Endodermal cell (in vitro differentiated cells): ENCODE measurements at places on chromosomes 5 and 9.

DNA sequence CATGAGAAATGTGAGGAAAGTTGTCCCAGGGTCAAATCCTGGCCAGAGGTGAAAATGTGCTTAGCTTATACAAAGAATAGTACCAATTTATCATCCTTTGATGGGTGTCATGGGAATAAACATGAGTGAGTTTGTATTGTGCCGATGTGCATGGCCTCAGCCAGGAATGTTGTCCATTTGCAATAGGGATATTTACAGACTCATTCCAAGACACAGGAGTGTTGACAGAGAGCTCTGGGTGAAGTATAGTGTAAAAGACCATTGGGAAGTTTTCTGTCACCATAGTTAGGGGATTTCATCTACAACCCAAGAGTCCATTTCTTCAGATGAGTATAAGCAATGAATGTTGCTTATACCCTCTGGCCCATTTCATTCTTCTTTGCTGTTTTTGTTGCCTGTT is 160.1 kb downstream of the DMAC1 start:
- no peaks in the 10 kb centered on the region for H3K4me1 ChIP-seq
- no peak overlapping the region for H3K4me3 ChIP-seq
- no peak overlapping the region for H3K27ac ChIP-seq
- H3K36me3 ChIP-seq = no peaks in the 10 kb centered on the region

GRCh38 chr9:128625391-128626146 is 31.1 kb downstream of the DYNC2I2 start:
- no peaks in the 10 kb centered on the region for H3K27me3 ChIP-seq
- H3K36me3 ChIP-seq = peaks cover 90% of the 10 kb centered on the region
- DNase-seq = peak; percentile 44
- no peak overlapping the region for H3K4me3 ChIP-seq
- H3K4me1 ChIP-seq = no peaks in the 10 kb centered on the region

DNA sequence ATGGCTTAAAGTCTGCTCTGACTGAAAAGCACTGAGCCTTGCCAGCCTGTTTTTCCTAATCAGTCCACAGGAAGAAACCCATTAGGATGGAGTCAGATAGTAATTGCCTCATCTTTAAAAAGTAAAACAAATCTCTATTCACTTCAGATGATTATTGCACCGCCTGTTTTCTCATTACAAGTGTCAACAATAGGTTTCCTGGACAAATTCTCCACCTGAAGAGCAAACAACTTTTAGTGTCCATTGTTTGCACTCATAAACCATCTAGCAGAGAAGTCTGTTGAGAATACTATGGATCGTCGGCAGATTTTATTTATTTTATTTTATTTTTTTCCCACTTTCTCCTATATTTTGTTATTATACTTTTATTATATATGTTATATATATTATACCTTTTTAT is 20.3 kb downstream of the C5orf63 start:
- no peaks in the 10 kb centered on the region for H3K4me1 ChIP-seq
- H3K36me3 ChIP-seq = no peaks in the 10 kb centered on the region
- DNase-seq = no peak
- no peak overlapping the region for H3K4me3 ChIP-seq
- H3K27ac ChIP-seq = no peak overlapping the region

DNA sequence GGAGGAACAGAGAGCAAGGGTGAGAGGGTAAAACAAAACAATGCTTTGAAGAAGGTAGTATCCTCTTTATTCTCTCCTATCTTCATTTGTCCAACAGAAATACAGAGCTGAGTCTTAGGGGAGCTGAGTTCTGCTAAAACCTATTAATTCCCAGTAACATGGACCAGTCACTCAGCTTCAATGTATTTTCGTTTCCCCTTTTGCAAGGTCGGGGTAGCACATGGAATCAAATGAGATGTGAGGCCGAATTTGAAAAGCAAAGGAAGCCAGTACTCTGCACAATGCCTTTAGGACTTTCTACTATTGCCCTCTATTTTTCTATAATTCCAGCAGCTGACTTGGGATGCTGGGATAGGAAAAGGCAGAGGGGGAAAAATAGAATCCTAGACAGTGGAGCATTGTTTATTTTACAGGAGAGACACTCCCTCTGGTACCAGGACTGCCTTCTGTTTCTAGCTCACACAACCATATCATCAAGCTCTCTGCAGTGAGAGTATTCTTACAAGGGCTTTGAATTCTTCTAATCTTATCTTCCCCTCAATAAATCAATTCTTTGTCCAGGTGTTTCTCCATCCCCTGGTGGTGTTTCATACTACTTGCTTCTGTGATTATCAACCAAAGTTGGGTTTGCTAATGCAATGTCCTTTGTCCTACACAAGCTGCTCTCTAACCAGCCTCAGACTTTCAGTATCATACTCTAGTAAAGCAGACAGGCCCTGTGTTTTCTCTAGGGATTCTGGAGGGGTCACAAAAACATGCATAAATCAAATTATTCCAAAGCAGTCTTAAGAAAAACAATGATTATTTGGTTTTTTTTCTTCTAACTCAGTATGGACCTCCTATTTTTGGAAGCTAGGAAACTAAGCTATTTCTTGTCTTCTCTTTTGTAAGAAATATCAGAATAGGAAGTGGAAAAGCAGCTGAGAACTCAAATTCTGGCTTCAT is 341.5 kb downstream of the OSTF1 start:
- no peaks in the 10 kb centered on the region for H3K27me3 ChIP-seq
- peaks cover 4% of the 10 kb centered on the region for H3K4me1 ChIP-seq
- H3K27ac ChIP-seq = no peak overlapping the region
- no peaks in the 10 kb centered on the region for H3K36me3 ChIP-seq

DNA sequence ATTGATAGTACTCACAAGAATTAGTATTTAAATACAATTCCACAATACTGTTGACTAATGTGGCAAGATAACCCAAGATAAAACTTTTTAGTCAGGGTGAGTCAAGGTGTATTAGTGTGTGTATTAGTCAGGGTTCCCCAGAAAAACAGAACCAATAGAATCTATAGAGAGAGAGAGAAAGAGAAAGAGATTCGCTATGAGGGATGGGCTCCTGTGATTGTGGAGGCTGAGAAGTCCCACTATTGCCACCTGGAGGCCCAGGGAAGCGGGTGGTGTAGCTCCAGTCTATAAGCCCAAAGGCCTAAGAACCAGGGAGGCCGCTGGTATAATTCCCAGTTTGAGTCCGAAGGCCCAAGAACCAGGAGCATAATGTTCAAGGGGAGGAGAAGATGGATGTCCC is 10.0 kb upstream of the SHISAL2B start:
- no peaks in the 10 kb centered on the region for H3K4me1 ChIP-seq
- H3K36me3 ChIP-seq = no peaks in the 10 kb centered on the region
- DNase-seq = peak; percentile 74
- no peak overlapping the region for H3K27ac ChIP-seq

- H3K4me3 ChIP-seq = no peak overlapping the region
- H3K36me3 ChIP-seq = no peaks in the 10 kb centered on the region
- peaks cover 27% of the 10 kb centered on the region for H3K27me3 ChIP-seq
- H3K4me1 ChIP-seq = peaks cover 6% of the 10 kb centered on the region
These were observed 2.2 kb upstream of the ADGRD2 start for GRCh38 chr9:124448019-124448418.

DNA sequence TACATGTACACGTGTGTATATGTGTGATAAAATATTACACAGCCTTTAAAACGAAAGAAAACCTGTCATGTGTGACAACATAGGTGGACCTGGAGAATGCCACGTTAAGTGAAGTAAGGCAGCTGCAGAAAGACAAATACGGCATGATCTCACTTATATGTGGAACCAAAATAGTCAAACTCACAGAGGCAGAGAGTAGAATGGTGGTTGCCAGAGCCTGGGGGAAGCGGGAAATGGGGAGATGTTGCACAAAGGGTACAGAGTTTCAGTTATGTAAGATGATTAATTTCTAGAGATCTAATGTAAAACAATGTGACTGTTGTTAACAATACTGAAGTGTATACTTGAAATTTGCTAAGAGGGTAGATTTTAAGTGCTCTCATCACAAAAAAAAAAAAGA is 34.8 kb downstream of the ADAMTS12 start:
- no peaks in the 10 kb centered on the region for H3K36me3 ChIP-seq
- no peaks in the 10 kb centered on the region for H3K27me3 ChIP-seq
- no peak overlapping the region for H3K27ac ChIP-seq
- no peak overlapping the region for H3K4me3 ChIP-seq
- H3K4me1 ChIP-seq = peaks cover 27% of the 10 kb centered on the region

DNA sequence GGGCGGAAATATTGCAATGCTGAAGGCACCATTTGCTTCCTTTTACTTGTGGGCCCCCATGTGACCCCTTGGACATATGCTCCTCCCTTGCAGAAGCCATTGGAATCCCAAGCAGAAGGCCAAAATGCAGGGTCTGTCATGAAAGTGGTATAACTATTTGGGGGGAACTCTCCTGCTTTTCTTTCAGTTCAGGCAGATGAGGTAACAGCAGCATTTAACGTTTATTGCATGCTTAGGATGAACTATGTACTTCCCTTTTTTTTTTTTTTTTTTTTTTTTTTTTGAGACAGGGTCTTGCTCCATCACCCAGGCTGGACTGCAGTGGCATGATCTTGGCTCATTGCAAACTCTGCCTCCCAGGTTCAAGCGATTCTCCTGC is 7.8 kb downstream of the FOXI1 start:
- H3K36me3 ChIP-seq = no peaks in the 10 kb centered on the region
- no peaks in the 10 kb centered on the region for H3K27me3 ChIP-seq
- H3K4me1 ChIP-seq = peaks cover 12% of the 10 kb centered on the region
- no peak overlapping the region for H3K4me3 ChIP-seq

DNA sequence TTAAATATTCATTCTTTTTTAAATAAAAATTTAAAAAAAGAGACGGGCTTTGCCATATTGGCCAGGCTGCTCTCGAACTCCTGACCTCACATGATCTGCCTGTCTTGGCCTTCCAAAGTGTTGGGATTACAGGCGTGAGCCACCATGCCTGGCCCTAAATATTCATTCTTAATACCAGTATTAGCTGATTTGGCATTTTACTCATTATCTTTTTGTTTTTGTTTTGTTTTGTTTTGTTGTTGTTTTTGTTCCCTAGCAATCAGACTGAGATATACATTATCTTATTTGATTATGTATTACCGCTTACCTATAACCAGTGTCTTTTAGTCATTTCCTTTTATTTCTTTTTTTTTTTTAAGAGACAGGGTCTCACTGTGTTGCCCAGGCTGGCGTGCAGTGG is 37.9 kb downstream of the RNF44 start:
- no peak for DNase-seq
- H3K4me1 ChIP-seq = no peaks in the 10 kb centered on the region
- no peaks in the 10 kb centered on the region for H3K27me3 ChIP-seq
- H3K27ac ChIP-seq = no peak overlapping the region

DNA sequence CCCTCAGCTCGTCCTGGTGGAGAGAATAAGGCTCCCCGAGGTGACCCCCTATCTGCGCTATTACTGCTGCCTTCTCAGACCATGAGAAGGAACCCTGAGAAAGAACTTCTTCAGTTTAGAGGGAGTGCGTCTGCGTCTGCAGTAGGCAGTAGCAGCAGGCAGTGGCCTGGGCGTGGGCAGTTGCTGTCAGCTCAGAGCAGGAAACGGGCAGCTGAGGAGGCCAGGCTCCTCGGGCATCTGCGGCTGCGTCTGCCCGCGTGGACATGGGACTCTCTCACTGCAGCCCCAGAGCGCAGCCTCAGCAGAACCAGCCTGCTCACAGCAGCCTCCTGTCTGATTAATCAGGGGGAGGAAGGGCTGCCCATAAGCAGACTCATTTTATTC is 49.8 kb upstream of the FCN1 start:
- H3K27me3 ChIP-seq = no peaks in the 10 kb centered on the region
- H3K4me3 ChIP-seq = no peak overlapping the region
- H3K36me3 ChIP-seq = no peaks in the 10 kb centered on the region
- DNase-seq = peak; percentile 37
- no peak overlapping the region for H3K27ac ChIP-seq

DNA sequence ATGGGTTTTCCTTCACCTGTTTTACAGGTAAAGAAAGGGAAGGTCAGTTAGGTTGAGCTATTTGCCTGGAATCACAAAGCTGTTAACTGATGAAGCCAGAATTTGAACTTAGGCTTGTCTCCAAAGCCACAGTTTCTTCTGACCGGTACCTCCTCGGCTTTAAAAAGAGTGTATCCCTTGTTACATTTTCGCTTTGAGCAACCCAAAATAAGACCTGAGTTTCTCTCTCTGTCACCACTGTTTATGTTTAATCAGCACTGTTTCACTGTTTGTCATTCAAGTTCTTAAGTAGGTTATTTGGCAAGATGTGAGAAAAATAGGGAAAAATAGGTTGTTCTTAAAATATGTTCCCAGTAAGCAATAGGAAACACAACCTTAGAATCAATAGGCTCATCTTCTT is 84.6 kb downstream of the VCAN start:
- DNase-seq = no peak
- H3K36me3 ChIP-seq = peaks cover 28% of the 10 kb centered on the region

GRCh38 chr5:2759696-2760461 is 8.4 kb upstream of the IRX2 start:
- H3K4me3 ChIP-seq = no peak overlapping the region
- no peak for DNase-seq
- no peaks in the 10 kb centered on the region for H3K36me3 ChIP-seq
